ENCODE measurements at places on chromosomes 7 and 10. TPM values are rescaled to one million over a fixed set of nuclear protein-coding genes. Genes with fewer than 3 reads are reported as not detected.

The UCN3 gene
- not detected for total RNA-seq

DNA sequence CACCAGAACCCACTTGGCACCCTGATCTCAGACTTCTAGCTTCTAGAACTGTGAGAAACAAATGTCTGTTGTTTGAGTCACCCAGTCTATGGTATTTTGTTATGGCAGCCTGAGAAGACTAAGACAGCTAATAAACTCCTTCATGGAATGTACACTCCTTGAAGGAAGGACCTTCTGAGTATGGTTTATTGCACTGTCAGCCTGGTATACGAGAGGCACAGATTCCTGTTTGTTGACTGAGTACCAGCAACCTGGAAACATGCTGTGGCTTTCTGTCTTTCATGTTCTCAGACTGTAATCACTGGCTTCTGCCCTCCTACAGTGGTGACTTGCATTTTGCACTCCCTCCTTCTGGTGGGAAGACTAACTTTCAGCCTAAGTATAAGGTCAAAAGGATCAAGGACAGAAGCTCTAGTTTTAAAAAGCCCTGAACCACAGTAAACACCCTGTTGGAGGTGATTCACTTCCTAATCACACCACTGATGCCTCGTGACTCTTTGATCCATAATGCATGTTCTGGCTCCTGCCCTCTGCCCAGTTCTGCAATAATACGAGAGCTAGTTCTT lies 319.0 kb upstream of the NPSR1 start:
- DNase-seq, result no peak

DNA sequence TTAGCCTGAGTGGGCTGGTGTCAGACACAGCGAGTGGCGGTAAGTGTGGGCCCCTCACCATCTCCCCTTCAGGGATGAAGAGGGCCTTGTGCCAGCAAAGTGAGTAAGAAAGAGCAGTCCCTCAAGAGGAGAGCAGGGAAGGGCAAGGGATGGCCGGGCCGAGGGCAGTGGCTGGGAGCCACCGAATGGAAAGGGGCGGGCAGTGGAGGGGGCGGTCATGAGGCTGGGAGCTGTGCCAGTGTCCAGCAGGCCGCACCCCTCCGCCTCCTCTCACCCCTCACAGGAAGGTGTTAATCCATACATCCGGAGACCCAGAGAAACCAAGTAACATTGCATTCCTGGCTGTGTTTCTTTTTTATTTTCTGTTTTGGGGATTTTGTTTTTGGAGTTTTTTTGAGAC lies 28.6 kb upstream of the RASGEF1A start:
- DNase-seq, result no peak

- no peak for DNase-seq
Measured at GRCh38 chr7:41820111-41820671, 117.3 kb upstream of the INHBA start.

All from G401 (cell line).